Body of pancreas (tissue), 4 donors: ENCODE measurements at places on chromosomes 12 and 14. TPM values are rescaled to one million over a fixed set of nuclear protein-coding genes. Genes with fewer than 3 reads are reported as not detected.

GRCh38 chr12:96396914-96397313 is 3.3 kb downstream of the CDK17 start:
- H3K36me3 ChIP-seq: no peaks in the 10 kb centered on the region
- no peak for DNase-seq
- H3K27ac ChIP-seq: no peak overlapping the region
- peaks cover 22% of the 10 kb centered on the region for H3K4me1 ChIP-seq
- no peak overlapping the region for H3K4me3 ChIP-seq

- H3K27me3 ChIP-seq: peaks cover 21% of the 10 kb centered on the region
- no peak for DNase-seq
- H3K36me3 ChIP-seq: no peaks in the 10 kb centered on the region
- no peak overlapping the region for H3K27ac ChIP-seq
Observed at GRCh38 chr12:6699259-6699988, 1.2 kb downstream of the PIANP start.

GRCh38 chr14:72906316-72906715 is 12.4 kb upstream of the DPF3 start:
- H3K27ac ChIP-seq: no peak overlapping the region
- no peaks in the 10 kb centered on the region for H3K36me3 ChIP-seq
- no peak for DNase-seq
- no peaks in the 10 kb centered on the region for H3K27me3 ChIP-seq

GRCh38 chr14:67815573-67816225 is 691 bp downstream of the ZFYVE26 start:
- peaks cover 23% of the 10 kb centered on the region for H3K4me1 ChIP-seq
- no peak for DNase-seq
- H3K27ac ChIP-seq: no peak overlapping the region
- peak overlapping the region; percentile 69 for H3K4me3 ChIP-seq
- H3K27me3 ChIP-seq: no peaks in the 10 kb centered on the region

DNA sequence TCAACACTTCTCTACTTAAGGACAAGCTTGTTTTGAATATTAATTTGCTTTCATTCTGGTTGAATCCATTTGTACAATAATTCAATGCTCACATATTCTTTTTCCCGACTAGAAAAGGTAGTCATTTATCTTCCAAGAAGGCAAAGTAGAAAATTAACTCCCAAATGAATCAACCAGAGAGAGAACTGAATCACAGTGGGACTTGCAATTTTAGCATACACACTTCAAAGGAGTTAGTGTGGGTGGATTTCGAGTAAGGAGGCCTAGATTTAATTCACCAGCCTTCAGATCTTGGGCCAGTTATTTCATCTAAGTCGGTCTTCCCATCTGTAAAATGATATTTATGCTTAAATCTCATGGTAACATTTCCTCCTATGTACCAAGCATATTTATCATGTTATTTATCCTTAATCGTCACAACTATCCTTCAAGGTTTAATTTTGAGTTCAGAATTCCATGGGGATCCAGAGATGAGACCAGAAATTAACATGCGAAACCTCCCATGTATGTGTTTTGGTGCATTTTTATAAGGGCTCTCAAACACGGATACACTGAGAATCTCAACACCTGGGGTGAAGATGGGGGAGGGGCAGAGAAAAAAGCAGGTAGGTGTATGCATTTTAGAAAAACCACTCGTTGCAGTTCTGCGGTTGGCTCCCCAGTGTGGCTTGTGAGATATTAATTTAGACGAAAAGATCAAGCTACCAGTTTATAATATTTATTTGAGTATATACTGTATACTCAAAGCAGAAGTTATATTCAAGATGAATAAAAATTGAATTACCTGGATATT is 38.9 kb upstream of the IL22 start:
- H3K4me1 ChIP-seq: peaks cover 30% of the 10 kb centered on the region
- peak overlapping the region; percentile 18 for H3K27ac ChIP-seq
- DNase-seq: peak; percentile 69
- H3K4me3 ChIP-seq: no peak overlapping the region

GRCh38 chr12:92370828-92371227 is 225.2 kb upstream of the BTG1 start:
- H3K4me1 ChIP-seq: peaks cover 8% of the 10 kb centered on the region
- no peaks in the 10 kb centered on the region for H3K27me3 ChIP-seq
- DNase-seq: no peak
- no peaks in the 10 kb centered on the region for H3K36me3 ChIP-seq

DNA sequence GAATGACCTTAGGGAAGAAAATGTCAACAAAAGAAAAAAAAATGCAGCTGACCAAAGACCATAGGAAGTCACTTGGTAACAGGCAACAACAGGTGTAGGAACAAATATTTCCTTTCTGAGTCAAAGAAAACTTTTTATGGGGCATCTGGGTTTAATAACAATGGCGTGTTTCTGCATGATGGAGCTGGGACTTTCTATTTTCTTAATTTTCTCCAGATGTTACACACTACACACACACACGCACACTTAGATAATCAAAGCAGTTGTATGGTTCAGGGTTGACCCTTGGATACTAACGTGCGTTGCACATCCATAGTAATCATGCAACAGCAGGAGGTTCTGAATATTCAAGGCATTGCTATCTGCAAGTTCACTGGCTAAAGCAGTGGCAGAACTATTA is 47.9 kb upstream of the NTF3 start:
- H3K36me3 ChIP-seq: no peaks in the 10 kb centered on the region
- no peak overlapping the region for H3K27ac ChIP-seq
- no peak for DNase-seq

DNA sequence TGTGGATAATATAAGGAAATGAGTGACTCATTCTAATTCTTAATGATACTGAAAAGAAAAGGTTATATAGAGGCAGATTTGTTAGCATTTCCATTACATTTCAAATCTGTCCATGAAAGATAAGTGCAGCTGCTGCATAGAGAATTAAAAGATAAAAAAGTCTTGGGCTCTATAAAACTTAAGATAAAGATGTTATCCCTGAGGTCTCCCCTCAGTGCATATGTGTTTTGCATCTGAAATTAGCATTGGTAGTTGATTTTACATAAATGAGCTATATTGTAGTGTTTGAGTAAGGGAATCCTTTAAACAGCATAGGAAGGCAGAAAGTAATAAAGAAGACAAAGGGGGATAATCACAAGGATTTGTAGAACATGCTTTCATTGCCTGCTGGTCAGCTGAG is 206.2 kb downstream of the FSCB start:
- no peak overlapping the region for H3K27ac ChIP-seq
- H3K27me3 ChIP-seq: no peaks in the 10 kb centered on the region
- H3K4me3 ChIP-seq: no peak overlapping the region
- no peaks in the 10 kb centered on the region for H3K36me3 ChIP-seq

Gene NUP37
- total RNA-seq: 12.2 TPM

Gene BMP4
- total RNA-seq: 5.9 TPM

Gene SIX1
- total RNA-seq: not detected

Gene CSAD
- total RNA-seq: 64.3 TPM
